Placental epithelial cell (primary cell): ENCODE measurements at places on chromosomes 7 and 10. TPM values are rescaled to one million over a fixed set of nuclear protein-coding genes. Genes with fewer than 3 reads are reported as not detected.

The OR13A1 gene
- 0.22 TPM in 1 of 2 replicates, not detected in the other for total RNA-seq

The CTTNBP2 gene
- 0.39 and 0.43 TPM in 2 replicates for total RNA-seq

The KAZALD1 gene
- 11.9 and 26.7 TPM in 2 replicates for total RNA-seq

The TUBAL3 gene
- not detected in 2 replicates for total RNA-seq

The R3HCC1L gene
- 18.8 and 25.2 TPM in 2 replicates for total RNA-seq

The FAM25C gene
- total RNA-seq, result 20.6 TPM in 1 of 2 replicates, not detected in the other

The CRCP gene
- total RNA-seq, result 30.6 and 38.1 TPM in 2 replicates

The AUTS2 gene
- 25.6 and 36.9 TPM in 2 replicates for total RNA-seq

The WBP1L gene
- total RNA-seq, result 25.9 and 72.4 TPM in 2 replicates

The PTF1A gene
- total RNA-seq, result 0.79 TPM in 1 of 2 replicates, not detected in the other

The HABP2 gene
- not detected in 2 replicates for total RNA-seq

The HEPACAM2 gene
- not detected in 2 replicates for total RNA-seq

The HGF gene
- 0.39 and 0.43 TPM in 2 replicates for total RNA-seq

The ZNF92 gene
- total RNA-seq, result 7.1 and 7.2 TPM in 2 replicates

The PRTFDC1 gene
- total RNA-seq, result 14.7 and 15.7 TPM in 2 replicates

The NUTM2D gene
- total RNA-seq, result 5.1 and 6.3 TPM in 2 replicates

The ST8SIA6 gene
- not detected in 2 replicates for total RNA-seq

The CFAP43 gene
- total RNA-seq, result 0.11 and 1.6 TPM in 2 replicates

The ZP3 gene
- 0.98 and 4.7 TPM in 2 replicates for total RNA-seq

The SVOPL gene
- total RNA-seq, result 0.65 and 2.4 TPM in 2 replicates

The HOXA5 gene
- total RNA-seq, result 0.39 TPM in 1 of 2 replicates, not detected in the other

The ZNF804B gene
- total RNA-seq, result not detected in 2 replicates

The FGL2 gene
- total RNA-seq, result 0.11 TPM in 1 of 2 replicates, not detected in the other

The CYP2C19 gene
- under 0.01 TPM in 1 of 2 replicates, not detected in the other for total RNA-seq

The FANK1 gene
- total RNA-seq, result 11.9 and 30.2 TPM in 2 replicates

The KCNH2 gene
- under 0.01 TPM in 2 replicates for total RNA-seq

The HTR5A gene
- total RNA-seq, result not detected in 2 replicates

The FAM221A gene
- 2.3 and 3.9 TPM in 2 replicates for total RNA-seq

The RNF32 gene
- 0.54 and 0.79 TPM in 2 replicates for total RNA-seq

The ANKRD2 gene
- 0.79 and 5.4 TPM in 2 replicates for total RNA-seq

The PODXL gene
- total RNA-seq, result 3.1 and 6.6 TPM in 2 replicates

The C10orf105 gene
- total RNA-seq, result not detected in 2 replicates

The TCERG1L gene
- total RNA-seq, result under 0.01 and 1.2 TPM in 2 replicates

The C7orf33 gene
- total RNA-seq, result not detected in 2 replicates

The SLIT1 gene
- not detected in 2 replicates for total RNA-seq

The ZNF488 gene
- 2.7 and 5.0 TPM in 2 replicates for total RNA-seq
